ENCODE measurements at places on chromosomes 6 and 20. TPM values are rescaled to one million over a fixed set of nuclear protein-coding genes. Genes with fewer than 3 reads are reported as not detected.

- DNase-seq: peak; percentile 45
Observed at GRCh38 chr6:19757036-19757435, 80.1 kb upstream of the ID4 start.

GRCh38 chr20:14288341-14289330, 48.8 kb downstream of the FLRT3 start:
- DNase-seq: peak; percentile 26

GRCh38 chr6:47479140-47479508, 1.5 kb downstream of the CD2AP start:
- DNase-seq: no peak

DNA sequence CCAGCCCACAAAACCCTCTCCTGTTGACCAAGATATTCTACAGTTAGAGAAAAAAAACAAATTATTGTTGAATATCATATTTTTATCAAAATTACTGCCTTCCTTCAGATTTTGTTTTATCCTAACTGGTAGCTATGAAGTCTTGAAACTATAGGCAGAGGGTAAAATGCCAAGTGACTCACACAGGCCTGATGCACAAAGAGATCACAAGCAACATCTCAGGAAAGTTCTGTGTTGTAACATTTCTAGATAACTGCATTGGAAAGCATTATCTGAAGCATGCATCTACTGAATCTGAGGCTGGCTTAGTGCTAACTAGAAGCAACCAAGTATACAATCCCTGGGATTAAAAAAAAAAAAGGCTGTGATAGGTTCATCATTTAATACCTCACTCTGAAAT, 134.2 kb downstream of the PKHD1 start:
- no peak for DNase-seq

DNA sequence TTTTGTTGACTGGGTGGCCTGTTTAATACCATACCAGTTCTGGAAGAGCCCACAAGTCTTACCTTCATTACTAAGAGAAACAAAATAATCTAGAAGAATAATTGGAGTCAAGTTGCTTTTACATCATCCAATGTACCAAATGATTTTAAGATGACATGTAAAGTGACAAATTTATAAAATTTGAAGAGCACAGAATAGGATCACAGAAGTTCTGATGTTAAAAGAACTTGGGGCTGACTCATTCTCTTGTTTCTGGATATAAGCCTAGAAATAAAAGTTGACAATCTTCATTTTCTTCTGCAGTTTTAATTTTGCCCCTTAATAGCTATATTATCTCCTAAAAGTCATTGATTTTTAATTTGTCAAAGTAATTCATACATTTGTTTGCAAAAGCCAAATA, 317.5 kb upstream of the MARCKS start:
- DNase-seq: peak; percentile 20

DNA sequence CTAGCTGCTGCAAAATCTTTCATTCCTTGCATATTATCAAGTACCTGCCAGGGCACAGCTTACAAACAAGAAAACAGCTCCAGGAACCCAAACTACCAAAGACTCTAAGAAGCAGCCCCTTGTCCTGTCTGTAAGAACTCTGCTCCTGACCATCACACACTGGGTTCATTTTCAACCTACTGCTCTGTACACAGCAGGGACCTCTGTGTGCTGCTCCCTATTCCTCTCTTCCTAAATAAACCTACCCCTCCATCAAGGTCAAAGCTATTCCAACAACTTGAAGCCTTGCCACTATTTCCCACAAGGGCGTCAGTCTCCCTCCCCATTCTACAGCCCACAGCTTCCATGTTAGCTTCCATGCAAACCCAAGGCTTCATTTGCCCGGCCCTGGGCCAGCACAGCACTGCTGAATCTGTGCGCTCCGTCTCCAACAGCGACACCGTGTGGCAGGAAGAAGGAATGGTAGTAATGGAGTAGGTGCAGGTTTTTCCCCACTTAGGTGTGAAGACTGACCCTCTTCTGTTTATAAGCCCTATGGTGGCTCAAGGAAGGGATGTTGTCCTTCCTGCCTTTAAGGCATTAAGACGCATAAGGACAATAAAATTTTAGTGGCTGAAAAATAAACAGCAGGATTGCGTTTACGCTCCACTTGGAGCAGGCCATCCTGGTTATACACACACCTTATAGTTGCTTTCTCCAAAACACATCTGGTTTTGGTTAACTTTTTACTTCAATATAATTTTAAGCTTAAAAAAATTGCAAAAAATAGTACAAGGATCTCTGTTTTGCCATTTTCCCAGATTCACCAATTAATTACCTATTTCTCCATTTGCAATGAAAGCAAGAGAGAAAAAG, 115.2 kb upstream of the NXT1 start:
- DNase-seq: peak; percentile 80

- DNase-seq: no peak
Observed at GRCh38 chr6:79724816-79725215, 93.7 kb downstream of the SH3BGRL2 start.

- DNase-seq: no peak
Observed at GRCh38 chr6:88573561-88573960, 389.9 kb downstream of the RNGTT start.

GRCh38 chr6:130927305-130927704, 100.1 kb downstream of the SMLR1 start:
- no peak for DNase-seq

DNA sequence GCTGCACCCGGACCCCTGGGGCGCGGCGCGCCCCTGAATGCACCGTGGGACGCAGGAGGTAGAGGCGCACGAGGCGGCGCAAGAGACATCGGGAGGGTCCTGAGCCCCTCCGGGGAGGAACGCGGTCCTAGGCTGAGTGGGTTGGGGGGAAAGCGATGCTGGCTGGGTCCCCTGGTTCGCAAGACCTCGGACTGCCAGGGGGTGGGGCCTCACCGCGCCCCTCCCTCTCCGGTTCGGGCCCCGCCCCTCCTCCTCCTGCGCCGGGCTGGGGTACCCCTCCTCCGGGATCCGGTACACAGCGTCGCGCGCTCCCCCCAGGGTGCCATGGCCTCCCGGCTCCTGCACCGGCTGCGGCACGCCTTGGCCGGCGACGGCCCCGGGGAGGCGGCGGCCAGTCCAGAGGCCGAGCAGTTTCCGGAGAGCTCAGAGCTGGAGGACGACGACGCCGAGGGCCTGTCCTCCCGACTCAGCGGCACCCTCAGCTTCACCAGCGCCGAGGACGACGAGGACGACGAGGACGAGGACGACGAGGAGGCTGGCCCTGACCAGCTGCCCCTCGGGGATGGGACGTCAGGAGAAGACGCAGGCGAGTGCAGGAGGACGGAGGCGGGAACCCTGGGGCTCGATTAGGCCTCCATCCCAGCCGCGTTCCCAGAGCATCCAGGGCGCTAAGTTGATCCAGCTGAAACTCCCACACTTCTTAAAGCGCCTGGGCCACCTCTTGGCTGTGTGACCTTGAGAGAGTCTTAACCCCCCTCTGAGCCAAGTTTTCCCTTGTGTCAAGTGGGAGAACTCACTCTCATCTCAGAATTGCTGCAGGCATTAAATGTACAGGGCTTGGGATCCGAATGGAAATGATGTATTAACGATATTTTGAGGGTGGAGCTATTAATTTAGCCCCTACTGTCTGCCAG, 541 bp downstream of the SNX21 start:
- DNase-seq: peak; percentile 66

DNA sequence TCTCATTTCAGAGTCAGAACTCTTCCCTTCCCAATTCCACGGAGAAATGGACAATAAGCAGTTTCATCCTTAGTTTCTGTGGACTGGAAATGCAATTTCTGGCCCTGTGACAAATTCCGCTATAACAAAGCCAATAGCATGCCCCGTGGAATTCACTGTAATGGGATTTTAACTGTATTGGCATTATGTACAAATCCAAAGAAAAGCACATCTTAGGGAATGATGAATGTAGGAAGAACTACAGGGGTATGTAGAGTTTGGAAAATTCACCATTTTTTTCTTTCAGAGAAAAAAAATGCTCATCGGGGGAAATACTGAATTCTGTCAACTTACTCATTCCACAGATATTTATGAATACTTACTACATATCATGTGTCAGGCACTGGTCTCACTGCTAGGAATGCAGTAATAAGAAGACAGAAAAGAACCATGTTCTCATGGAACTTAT, 43.5 kb downstream of the KIF6 start:
- DNase-seq: no peak

GRCh38 chr20:36543184-36544133, 2.1 kb downstream of the MYL9 start:
- DNase-seq: peak; percentile 72

DNA sequence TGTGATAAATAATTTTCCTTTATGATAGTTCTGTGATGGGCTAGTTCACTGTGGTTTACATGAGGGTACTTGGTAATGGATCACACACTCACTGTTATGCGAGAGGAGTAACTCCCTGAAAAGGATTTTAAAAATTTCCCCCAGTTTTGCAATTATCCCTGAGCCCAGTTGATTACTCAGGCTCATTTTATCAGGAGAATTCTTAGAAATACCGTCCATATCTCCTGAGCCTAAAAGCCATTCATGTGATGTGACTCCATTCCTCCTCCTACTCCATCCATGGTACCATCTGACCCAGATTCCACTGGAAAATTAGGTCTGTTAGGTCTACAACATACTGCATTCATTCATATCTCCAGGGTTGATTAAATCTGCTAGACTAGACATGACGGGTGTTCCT, 16.4 kb upstream of the IBTK start:
- DNase-seq: no peak

DNA sequence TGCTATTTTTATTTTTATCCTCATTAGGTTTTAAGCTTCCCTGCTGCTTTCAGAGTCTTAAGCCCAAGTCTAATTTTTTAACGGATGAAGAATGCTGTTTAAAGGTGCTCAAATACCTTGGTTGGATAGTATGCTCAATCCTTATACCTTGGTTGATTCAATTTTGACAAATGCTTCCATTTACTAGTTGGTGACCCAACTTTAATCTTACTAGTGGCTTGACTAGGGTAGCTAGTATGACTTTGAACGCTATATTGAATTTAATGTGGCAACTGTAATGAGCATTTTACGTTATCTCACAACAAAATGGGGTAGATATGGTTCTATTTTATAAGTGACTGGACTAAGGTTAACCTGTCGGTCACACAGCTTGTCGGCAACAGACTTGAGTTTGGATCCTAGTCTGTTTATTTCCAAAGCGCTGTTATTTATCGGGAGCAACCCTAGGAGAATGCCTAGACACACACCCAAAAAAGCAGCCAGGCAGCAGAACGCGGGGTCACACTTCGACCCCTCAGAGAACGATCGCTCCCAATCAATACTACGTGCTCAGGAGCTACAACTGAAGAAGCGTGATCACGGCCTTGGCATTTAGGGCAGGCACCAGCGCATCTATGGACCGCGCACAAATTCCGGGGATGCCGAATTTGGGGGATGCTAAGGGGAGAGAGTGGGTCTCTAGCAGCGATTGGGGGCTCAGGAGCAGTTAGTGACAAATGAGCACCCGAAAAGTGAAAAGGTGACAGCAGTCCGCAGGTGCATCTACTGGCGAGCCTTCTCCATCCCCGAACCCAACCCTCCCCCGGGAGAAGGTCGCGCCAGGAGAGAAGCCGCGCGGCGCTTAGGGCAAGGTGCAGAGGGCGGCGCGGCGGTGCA, 586 bp upstream of the ALDH5A1 start:
- no peak for DNase-seq

- DNase-seq: no peak
Observed at GRCh38 chr6:127466416-127466815, 7.2 kb upstream of the KIAA0408 start.

DNA sequence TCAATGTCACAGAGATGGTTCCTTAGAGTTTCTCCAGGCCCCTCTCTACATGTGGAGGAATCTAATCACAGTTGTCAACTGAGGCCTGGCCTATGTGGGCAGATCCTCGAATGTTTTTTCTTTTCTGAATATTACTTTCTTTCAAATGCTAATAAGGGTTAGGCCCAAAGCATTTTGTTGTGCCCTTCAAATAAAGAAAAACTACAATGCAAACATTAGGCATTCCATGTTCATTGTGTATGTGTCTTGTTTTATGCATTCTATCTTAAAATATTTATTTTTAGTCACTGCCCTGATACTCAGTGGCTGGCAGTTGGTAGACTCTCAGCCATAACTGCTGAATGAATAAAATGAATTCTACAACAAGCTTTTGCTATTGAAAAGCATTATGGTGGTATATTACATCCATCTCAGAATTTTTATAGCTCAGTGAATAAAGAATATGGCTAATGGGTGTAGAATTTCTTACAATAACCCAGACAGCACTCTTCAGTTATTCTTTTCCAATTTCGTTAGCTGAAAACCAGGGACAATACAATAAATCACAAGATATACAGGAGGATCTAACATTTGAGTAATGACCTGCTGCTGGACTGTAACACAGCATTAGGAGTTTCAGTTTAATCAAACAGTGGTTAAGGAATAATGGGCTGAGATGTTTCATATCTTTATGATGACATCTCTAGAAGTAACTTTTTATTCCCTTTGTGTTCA, 28.3 kb downstream of the RGS17 start:
- DNase-seq: no peak

GRCh38 chr6:2193931-2194330, 51.5 kb downstream of the GMDS start:
- peak; percentile 18 for DNase-seq

- DNase-seq: no peak
Observed at GRCh38 chr6:158000530-158001307, 19.1 kb downstream of the SYNJ2 start.

GRCh38 chr6:30005482-30005881, 55.6 kb upstream of the POLR1H start:
- no peak for DNase-seq

- DNase-seq: no peak
Observed at GRCh38 chr20:18003897-18004296, 35.1 kb downstream of the MGME1 start.

DNA sequence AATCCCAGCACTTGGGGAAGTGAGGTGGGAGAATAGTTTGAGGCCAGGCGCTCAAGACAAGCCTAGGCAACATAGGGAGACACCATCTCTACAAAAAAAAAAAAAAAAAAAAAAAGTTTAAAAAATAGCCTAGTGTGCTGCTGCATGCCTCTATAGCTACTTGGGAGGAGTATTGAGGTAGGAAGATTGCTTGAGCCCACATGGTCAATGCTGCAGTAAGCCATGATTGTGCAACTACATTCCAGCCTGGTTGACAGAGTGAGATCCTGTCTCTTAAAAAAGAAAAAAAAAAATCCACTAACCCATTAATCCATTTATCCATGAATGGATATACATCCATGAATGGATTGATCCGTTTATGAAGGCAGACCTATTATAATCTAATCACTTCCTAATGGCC, 1064.6 kb upstream of the EYS start:
- peak; percentile 4 for DNase-seq

- no peak for DNase-seq
Observed at GRCh38 chr20:51368461-51369211, 173.9 kb downstream of the NFATC2 start.

The COL9A3 gene
- 0.98 TPM for total RNA-seq

The FARS2 gene
- total RNA-seq: 25.5 TPM

The SNX21 gene
- total RNA-seq: 90.7 TPM

The HLA-DPA1 gene
- total RNA-seq: 0.18 TPM

The C20orf202 gene
- 0.09 TPM for total RNA-seq

The PKHD1 gene
- not detected for total RNA-seq

Data from fibroblast of the aortic adventitia (primary cell).